ENCODE measurements at places on chromosomes 2 and 18.

GRCh38 chr2:100396483-100396882 lies 21.0 kb downstream of the CHST10 start:
- DNase-seq, result no peak

GRCh38 chr18:6810191-6810590 lies 80.7 kb downstream of the ARHGAP28 start:
- no peak for DNase-seq

- no peak for DNase-seq
Measured at GRCh38 chr2:17181051-17181752, 337.0 kb downstream of the RAD51AP2 start.

- no peak for DNase-seq
Measured at GRCh38 chr2:16763493-16763899, 97.9 kb upstream of the CYRIA start.

DNA sequence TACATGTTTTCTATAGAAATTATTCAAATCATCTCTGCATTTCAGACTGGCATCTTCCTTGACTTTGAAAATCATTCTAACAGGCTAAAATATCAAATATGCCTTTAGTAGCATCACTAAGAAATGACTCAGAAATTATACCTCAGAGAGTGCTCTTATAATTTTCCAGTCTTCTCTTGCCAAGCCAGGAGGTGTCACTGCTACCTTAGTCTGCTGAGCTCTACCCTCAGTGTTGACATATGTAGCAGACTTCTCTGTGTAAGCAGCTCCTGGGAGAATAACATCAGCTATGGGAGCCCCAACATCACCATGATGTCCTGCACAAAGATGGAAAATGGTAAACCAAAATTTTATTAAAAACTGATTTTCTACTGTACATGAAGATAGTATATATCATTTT lies 31.6 kb downstream of the NDUFS1 start:
- DNase-seq, result no peak

GRCh38 chr2:241841181-241842066 lies 17.3 kb downstream of the PDCD1 start:
- no peak for DNase-seq

- DNase-seq, result no peak
Measured at GRCh38 chr2:204795156-204795555, 249.9 kb downstream of the PARD3B start.

DNA sequence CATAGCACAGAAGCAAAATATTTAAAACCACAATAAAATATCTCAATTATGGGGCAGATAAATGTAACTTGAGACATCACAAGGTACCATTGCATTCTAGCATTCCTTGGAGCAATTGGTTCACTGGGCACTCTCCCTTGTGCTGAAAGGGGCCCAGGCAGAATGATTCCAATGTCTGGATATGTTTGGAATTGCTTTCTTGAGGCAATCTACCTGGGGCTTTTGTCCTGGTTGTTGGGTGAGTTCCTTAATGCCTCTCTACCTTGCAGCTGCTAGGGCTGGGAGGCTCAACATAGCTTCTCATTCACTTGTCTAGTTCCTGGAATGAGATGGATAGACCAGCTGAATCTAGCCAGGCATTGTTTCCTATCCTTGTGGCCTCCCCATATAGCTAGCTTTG lies 539.6 kb upstream of the FSHR start:
- no peak for DNase-seq

- DNase-seq, result no peak
Measured at GRCh38 chr2:231263118-231263831, 64.8 kb downstream of the ARMC9 start.

DNA sequence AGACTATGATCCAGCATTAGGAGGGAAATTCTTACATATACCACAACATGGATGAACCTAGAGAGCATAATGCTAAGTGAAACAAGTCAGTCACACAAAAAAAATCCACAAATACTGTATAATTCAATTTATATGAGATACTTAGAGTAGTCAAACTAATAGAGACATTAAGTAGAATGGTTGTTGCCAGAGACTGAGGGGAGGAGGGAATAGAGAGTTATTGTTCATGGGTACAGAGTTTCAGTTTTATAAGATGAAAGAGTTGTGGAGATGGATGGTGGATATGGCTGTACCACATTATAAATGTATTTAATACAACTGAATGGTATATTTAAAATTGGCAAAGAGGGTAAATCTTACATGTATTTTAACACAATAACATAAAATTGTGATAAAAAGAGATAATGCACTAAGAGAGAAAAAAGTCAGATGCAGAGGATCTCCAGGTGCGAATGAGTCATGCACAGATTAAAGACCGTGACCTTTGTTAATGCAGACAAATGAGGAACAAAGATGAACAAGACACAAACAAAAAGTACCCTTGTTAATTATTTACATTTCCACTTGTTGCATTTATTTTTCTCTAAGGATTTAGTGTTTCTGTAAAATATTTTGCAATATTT lies 541.7 kb upstream of the MEX3C start:
- no peak for DNase-seq

DNA sequence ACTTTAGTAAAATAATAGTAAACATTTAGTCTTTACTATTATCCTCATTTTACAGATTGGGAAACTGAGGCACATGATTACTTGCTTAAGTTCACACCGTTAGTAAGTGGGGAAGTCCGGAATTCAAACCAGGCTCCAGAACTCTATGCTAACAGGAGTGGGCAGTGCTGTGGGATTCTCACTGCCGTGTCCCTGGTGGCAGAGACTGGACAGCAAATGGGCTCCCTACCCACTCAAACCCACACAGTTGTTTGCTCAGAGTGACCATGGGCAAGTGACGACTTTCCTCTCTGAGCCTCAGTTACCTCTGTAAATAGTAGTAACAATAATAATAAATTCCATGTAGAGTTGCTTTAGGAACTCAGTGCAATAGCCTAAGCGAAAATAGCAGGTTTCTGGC lies 24.0 kb downstream of the MAIP1 start:
- no peak for DNase-seq

DNA sequence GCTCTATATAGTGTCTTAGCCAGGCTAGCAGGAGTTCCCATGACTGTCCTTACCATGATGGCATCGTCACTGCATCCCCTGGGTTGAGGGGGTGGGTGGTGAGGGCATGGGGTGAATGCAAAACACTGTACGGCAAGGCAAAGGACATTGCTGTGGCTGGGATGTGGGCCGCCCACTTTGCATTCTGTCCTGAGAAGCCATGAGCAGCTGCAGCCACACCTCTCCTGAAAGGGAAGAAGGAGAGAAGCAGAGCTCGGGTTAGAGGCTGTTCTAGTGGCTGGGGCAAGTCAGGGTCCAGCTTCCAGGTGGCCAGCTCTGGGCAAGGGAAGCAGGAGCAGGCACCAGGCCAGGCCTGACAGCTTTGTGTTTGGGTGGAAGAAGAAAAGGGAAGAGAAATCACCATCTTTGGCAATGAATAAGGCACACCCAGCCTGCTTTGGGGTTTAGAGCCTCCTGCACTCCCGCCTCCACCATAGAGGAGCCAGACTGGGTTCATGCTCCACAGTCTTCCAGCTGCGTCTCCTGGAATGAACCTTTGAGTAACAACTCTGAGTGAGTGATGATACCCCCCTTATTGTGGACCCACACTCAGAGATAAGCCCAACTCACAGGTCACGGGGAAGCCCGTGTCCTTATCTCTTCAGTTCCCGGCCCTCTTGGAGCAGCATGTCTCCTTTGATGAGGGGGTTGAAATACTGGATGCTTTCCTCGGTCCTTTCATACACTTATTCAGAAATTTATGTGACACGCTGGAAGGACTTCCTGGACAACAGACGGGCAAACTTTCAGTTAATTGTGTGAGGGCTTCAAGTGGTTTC lies 63.4 kb downstream of the INPP4A start:
- no peak for DNase-seq

DNA sequence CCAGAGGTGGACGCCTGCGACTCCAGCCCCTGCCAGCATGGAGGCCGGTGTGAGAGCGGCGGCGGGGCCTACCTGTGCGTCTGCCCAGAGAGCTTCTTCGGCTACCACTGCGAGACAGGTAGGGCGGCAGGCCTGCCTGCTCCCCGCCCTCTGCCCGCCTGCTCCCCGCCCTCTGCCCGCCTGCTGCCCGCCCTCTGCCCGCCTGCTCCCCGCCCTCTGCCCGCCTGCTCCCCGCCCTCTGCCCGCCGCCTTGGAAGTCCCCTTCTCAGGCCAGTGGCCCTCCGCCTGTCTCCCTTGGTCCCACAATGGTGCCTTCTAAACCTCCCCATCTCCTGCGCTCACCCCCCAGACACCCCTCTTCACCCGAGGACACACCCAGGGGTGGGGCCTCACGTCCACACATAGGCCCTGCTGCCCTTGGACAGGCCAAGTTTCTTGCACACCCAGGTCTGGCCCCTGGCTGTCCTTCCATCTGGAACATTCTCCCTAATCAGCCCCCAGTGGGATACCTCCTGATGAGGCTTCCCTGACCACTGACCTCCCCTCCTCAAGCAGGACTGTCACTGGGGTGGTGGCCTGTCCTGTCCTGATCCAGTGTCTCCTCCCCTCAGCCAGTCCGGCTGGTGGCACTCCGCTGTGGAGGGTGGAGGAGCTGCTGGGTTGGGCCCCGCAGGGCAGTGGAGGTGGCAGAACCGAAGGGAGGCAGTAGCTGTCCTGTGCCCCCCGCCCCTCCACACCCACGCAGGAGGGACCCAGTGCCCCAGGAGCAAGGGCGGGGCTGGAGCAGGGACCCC lies 37.9 kb downstream of the MTERF4 start:
- DNase-seq, result no peak

- no peak for DNase-seq
Measured at GRCh38 chr2:159208438-159208837, 78.1 kb downstream of the WDSUB1 start.

DNA sequence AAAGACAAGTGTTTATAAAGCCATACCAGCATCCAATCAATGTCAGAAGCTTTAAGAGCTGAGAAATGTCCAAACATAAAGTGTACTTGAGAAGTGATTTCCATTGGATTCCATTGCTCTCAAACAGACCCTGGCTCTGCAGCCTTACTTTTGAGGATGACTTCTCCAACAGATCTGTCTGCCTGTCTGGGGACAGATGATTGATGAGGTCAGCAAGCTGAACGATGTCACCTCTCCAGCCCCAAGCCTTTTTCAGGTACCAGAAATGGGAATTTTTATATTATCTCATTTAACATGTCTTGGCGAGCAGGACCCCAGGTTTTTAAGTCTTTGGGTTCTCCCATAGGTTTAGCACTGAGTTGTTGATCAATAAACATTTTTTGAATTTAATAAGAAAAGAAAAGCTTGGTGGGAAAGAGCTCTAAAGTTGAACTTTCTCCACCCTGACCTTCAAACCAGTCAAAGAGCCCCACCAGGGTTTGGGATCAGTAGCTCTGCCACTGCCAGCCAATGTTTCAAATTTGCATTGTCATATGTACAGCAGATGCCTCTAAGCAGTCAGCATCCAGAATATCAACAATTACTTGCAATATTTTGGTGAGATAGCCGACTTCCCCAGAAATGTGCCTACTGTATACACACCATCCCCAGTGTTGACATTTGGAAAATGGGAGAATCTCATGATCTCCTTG lies 22.5 kb downstream of the PTPN18 start:
- no peak for DNase-seq

GRCh38 chr2:80748592-80748991 lies 444.0 kb upstream of the LRRTM1 start:
- no peak for DNase-seq

DNA sequence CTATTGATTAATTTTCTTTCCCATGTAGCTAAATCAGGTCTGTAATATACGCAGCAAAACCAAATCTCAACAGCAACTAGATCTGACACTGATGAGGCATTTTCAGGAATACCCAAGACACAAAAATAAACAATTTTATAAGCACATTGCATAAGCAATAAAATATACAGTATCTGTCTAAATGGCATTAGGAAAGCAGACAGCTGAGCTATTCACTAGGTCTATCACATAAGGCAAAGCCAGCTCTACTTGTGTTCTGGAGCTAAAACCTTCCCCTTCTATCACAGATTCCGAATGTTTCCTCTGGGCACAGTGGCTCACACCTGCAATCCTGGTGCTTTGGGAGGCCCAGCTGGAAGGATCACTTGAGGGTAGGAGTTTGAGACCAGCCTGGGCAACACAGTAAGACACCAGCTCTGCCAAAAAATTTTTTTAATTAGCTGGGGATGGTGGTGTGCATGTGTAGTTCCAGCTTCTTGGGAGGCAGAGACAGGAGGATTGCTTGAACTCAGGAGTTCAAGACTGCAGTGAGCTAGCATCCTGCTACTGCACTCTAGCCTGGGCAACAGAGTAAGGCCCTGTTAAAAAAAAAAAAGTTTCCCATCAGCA lies 21.1 kb downstream of the PTPN2 start:
- DNase-seq, result no peak

- DNase-seq, result no peak
Measured at GRCh38 chr2:25123682-25124081, 44.7 kb downstream of the POMC start.

DNA sequence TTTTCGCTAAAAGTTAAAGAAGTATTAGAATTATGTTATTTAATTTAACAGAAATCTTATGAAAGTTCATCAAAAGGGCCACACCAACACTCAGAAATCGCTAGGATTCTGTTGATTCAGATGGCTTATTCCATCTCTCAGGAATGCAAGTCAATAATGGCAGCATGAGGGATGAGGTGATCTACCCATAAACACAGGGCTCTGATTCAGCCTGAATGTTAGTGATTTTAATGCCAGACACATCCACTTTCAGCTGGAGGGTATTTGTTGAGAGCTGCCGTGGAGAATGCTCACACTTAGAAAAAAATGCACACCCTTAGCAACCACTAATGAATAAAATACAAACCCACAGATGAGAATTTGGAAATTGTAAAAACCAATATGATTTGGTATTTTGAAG lies 173.3 kb upstream of the ERBB4 start:
- no peak for DNase-seq

- no peak for DNase-seq
Measured at GRCh38 chr18:49151482-49151881, 200.7 kb upstream of the SMAD7 start.

GRCh38 chr2:105836840-105837692 lies 92.4 kb downstream of the NCK2 start:
- no peak for DNase-seq

DNA sequence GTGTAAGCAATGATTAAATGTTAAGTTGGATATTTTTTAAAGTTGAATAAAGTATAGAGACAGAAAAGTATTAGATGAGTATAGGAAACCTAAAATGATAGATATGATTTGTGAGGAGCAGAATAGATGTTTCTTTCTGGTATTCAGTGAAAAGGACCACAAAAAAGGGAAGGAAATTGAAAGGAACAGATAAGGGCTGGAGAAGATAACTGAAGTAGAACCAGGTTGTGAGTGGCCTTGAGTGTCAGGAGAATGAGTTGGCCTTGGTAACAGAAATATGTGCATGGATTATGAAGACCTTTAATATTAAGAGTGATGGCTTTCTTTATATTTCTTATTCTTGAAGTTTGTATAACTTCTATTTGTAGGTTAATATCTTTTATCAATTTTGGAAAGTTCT lies 543.5 kb downstream of the METTL4 start:
- no peak for DNase-seq

DNA sequence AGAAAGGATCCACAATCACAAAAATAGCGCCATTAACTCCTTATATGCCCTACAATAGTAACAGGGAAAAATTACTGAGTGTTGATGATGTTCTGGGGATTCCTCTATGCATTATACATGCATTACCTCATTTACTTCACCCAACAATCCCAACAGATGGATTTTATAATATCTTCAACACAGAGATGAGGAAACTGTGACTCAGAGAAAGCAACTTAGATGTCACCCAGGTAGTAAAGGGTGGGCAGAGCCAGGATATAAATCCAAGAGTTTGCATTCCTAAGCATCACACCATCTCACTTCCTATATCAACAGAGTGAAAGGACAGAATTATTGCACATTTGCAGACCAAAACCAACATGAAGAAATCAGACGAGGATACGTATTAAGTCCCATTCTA lies 144.2 kb downstream of the TCF4 start:
- DNase-seq, result no peak

GRCh38 chr18:36448384-36449290 lies 151.1 kb downstream of the FHOD3 start:
- no peak for DNase-seq
